ENCODE measurements at places on chromosomes 16 and 17.

DNA sequence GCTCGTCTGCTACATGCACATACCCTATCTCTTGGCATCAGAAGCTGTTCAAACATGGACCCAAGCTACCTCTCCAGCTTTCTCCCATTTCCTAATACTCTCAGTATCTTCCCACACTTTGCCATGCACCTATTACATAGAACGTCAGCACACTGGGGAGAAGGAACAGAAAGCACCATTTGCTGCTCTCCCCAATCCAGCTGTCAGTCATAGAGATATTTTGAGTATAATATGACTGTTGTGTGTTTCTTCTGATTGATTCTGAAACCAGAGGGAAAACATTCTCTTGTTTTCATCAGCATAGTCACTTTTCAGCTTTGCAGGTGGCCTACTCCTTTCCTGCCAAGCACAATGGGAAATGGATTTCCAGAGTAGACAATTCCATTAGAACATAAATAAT is 107.1 kb downstream of the ADAMTS18 start:
- no peak for DNase-seq

DNA sequence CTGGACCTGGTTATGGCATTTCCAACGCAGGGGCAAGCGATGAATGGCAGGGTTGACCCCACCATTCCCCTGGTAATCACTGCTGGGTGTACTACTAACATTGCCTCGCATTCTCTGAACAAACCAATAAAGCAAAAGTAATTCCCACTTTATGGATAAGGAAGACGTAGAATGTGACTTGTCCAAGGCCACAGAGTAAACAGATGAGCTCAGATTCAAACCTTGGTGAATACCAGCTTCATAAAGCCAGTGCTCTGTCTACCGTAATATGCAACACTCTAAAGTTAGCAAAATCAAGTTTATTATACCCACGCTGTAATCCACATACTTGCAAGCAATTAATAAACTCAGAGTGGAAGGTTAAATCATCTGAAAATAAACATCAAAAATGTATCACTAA is 59.6 kb downstream of the ANKFY1 start:
- no peak for DNase-seq

DNA sequence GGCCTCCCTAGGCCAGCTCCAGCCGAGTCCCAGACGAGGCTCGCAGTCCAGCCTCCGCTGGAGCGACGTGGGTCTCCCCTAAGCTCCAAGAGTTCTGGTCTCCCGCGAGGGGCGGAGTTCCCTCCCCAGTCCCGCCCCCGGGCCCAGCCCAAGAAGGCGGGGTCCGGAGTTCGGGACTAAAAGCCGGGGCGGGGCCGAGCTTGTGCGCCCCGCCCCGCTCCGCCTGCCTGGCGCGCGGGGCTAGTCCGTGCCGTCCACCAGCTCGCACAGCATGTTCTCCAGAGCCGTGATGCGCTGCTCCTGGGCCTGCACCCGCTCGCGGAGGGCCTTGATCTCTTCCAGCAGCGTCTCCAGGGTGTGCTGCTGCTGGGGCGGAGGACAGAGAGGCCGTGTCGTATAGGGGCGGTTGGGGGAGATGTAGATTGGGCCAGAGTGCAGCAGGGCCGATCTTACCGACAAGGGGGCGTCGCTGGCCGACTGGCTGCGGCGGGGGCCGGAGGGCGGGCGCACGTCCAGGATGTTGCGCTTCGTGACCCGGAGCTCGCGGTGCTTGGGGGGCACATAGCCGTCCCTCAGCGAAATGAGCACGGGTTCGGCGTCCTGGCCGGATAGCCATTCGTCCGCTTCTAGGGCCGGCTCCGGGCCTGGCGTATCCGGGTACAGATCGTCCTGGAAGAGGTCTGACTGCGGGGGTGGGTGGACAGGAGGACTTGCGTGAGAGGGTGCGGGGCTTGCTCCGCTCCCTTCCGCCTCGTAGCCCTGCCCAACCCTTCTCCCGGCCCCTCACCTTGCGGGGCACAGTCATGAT is 7.0 kb downstream of the CORO6 start:
- DNase-seq, result no peak

DNA sequence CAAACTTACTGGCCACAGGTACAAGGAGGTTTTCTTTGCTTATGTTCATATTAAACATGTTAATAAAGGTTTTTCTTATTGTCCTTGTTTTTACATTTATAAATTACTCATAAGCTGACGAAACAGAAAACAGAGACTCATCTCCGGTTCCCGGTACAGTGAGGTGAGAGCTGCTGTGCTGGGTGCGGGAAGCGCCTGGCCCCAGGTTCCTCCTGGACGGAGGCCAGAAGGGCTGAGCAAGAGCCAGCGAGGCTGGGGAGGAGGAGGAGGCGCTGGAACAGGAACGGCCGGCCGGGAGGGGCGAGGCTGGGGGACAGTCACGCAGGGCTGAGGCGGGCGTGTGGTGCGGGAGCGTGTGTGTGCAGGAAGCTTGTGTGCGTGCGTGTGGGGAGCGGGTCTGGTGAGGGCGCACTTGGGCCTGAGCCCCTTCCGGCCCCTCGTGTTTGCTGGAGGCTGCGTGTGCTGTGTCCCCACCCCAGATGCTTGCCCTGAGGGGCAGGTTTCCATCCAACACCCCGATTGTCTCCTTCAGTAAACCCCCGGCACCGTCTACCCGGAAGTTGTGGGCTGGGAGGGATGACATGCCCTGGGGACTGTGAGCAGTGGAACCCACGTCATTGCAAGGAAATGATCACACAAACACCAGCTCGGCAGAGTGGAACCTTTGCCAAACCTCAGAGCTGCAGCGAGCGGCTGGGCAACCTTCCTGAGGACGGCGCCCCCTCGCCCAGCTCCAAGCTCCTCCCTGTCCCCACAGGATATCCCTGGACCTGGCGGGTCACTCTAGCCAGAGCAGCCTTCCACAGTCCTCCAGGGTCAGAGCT is 19.5 kb downstream of the CD7 start:
- DNase-seq, result no peak

DNA sequence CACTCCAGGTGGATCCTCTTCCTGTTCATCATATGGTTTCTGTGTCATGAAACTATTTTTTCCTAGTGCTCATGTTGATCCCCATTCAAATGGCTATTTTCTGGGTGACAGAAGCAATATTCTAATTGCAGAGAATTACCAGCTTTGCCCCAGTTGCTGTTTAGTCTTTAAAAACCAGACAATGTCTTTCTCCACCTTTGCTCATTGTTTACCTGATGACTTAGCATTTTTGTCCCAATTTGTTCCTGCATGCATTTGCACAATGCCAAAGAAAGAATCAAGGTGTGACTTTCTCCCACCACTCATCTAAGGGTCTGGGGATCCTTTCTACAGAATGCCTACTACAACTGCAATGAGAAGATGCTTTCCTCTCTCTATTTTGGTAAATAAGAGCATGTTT is 439.9 kb upstream of the MAF start:
- no peak for DNase-seq

DNA sequence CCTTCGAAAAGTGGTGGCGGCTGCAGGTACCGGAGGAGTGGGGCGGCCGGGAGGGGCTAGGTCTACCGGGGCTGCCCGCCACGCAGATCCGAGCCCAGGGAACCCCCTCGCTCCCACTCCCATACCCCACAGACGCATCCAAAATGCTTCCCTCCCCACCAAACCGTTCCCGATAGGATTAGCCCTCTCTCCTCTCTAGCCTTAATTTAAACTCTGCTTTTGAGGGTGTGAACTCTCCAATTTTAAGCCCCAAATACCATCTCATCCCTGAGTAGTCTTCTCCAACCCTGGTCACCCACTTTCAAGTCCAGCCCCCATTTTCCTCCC is 260 bp upstream of the CXCL16 start:
- no peak for DNase-seq

DNA sequence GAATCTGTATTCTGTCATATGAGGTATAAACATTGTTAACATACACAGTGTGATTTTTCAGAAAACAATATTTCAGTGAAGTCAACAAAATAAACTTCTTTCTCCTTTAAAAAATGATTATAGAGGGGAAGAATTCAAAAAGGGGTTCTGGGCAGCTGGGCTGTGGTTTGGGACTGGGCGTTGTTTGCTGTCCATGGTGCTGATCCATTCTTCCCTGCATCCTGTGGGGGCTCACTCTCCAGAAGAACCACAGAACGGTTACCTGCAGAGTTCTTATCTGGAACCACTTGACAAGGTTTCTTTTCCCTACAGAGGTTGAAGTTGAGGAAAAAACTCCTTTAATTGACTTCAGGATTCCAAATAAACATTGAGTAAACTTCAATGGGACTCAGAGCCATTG is 1091.0 kb downstream of the CDH8 start:
- DNase-seq, result no peak

- DNase-seq, result no peak
These were observed 17.3 kb downstream of the COTL1 start for GRCh38 chr16:84600343-84601229.

DNA sequence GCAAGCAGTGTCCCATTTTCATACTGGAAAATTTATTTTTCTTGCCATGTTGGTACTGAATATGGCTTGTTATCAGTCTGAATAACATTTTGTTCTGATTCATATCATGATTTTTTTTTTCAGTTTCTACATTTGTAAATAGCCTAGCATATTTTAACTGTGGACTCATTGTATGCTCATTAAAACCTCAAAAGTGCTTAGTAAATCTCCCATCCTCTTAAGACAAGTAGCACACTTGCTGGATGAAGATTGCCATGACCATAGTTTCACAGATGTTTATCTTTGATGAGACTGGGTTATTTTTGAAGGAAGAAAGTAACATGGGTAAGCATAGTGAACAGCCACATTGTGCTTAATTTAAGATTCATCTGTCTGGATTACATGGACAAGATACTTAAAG is 878 bp downstream of the KRT10 start:
- DNase-seq, result no peak

DNA sequence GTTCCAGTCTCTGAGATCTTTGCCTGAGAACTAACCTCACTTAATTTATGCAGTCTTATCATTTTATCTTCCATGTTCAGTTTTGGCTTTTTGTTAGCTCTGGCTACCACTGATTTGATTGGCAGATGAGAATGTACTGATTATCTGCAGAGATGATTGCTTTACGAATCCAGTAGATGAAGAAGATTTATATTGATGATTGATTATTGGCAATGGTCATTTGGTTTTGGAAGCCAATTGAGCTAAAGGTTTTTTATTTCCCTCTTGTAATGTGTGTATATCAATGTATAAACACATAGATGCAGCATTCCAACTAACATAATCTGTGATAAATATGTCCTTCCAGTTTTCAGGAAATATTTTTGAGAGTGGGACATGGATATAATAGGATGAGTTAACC is 763.6 kb downstream of the CDH11 start:
- no peak for DNase-seq

- no peak for DNase-seq
These were observed 41.4 kb downstream of the GRB2 start for GRCh38 chr17:75364078-75364477.

Data from NCI-H2107 (cell line).